Stimulated activated CD8-positive, alpha-beta memory T cell treated with anti-CD3 and anti-CD28 coated beads, Interleukin-2, amount 100 ng/mL, for 48 hours (primary cell): ENCODE measurements at places on chromosomes 11 and 22.
A peak's percentile ranks its signal among the peaks of the same experiment; 100 is the strongest.

- no peak for DNase-seq
Measured at GRCh38 chr11:59222464-59223060, 9.8 kb upstream of the MPEG1 start.

- no peak for DNase-seq
Measured at GRCh38 chr22:31212783-31213629, 908 bp downstream of the LIMK2 start.

DNA sequence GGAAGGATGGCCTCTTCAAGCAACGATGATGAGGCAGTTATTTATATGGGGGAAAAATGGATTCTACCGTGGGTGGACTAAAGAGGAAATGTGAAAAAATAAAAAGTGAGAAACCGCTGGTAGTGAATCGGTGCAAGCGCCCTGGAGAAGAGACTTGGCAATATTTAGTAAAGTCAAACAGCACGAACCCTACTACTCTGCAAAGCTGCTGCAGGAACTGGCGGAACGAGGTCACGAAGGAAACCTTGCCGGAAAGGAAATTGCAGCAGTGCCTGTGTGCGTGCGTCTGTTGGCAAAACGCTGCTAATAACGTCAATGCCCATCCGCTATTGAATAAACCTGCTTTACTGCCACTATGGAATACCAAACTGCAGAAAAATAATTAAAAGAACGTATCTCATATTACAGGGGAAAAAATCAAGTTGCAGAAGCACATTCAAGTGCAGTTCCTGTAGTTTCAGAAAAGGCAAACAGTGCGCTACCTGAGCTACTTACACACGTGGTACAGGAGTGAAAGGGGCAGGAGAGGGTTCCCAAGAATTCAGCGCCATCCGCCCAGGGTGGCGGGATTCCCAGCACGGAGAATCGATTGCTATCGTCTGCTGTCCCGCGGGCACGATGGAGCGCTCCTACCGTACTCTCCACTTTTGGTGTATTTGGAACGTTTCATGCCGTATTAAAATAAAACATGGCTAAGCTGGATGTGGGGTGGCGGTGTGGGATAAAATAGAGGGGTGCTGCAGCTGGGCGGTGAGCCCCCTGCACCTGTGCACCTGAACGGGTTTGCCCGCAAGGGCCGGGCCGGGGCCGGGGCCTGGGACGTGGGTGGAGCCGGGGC, 585 bp upstream of the NADSYN1 start:
- DNase-seq: peak; percentile 17

DNA sequence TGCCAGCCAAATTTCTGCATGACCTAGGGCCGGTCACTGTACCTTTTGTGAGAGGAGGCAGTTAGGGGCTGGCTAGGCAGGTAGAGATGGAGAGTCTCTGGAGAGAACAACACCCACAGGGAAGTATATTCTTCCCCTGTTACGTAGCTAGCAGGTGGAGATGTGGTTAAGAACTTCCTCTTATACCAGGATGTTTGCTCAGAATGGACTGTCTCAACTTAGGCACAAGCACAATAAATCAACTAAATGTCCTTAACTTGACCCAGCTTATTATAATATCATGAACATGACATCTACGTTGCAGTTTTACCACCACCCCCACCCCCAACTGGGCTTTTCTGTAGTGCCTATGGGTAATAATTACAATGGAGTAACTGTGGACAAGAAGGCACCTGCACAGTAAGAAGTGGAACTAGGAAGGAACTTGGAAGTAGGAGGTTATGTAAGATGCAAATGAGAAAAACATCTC, 60.7 kb upstream of the MPEG1 start:
- DNase-seq: no peak

DNA sequence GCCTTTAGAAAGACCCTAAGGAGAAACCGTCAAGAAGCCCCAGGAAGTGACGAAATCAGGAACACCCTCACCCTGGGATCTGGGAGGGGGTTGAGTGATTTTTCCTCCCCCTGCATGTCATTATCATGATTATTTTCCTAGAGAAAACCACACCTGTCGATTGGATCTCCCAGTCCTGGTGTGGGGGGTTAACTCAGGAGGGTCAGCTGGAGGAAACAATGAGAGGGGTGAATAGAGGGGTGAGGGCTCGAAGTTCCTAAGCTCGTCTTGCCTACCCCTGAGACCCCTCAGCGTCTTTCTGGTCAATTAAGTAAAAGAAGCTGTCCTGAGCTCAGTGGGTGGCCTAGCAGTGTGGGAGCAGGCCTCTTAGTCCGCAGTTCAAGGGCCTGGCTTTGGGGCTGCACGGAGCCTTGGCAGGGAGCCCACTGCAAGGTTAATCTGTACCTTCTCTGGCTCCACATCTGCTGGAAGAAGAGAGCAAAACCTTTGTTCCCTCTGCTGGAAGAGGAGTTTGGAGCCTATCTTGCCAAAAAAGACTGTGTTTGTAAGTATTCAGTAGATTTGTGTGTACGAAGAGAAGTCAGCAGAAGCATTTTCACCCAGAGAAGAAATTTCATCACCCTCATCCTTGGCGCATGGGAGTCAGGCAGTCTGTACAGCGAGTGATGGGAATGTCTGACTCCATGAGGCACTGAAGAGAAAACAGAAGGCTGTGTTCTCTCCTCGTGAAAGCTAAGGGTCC, 34.2 kb upstream of the FTH1 start:
- DNase-seq: no peak

DNA sequence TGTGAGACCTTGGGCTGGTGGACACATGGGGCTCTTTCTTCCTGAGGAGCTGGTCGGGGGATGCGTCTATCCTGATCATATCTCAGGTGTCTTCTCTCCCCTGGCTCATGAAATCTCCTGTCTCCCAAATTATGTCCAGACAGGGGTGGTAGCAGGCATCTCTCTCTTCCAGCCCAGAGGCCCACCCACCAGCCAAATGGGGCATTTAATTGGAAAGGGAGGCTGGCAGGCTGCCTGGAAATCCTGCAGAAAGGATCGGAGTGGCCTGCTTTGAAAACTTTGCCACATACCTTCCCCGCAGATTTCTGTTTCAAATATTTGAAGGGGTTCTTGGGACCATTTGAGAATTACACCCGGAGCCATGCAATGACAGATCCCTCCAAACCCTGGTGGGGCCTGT, 37.4 kb downstream of the SMIM38 start:
- DNase-seq: no peak

DNA sequence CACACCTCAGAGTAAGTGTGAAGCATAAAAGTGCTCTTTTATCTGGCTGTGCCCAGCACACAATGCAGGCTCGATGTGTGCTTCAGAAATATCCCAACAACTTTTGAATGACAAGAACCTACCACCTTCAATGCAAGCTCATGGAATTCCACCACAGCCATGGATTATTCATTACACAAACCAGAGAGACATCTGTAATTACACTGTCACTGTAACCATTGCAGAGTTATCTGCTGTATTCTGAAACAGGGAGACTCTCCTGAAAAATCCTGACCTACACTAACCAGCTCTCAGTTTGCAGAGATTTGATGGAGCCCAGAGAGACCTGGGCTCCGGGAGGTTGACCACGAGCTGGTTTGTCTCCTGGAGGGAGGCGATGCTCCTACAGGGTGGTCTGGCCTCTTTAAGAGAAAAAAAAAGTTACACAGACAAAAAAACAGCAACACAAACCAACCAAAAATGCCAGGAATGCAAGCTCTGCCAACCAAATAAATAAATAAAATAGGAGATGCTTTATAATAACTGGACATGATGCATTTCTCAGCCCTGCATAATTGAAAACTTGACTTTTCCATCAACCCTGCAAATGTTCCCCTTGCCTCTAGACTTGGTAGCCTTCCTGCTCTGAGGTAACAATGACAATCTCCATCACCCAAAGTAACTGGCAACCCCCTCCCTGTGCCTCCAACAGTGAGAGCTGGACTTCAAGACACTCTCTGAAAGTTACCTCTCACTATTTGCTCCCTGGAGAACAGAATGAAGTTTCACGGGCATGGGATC, 69.7 kb downstream of the ETS1 start:
- no peak for DNase-seq
